ENCODE measurements at places on chromosomes 3 and 15. TPM values are rescaled to one million over a fixed set of nuclear protein-coding genes. Genes with fewer than 3 reads are reported as not detected.

The FOXB1 gene
- total RNA-seq, result 1.2 TPM

The AHSG gene
- total RNA-seq, result 0.16 TPM

The ST6GAL1 gene
- total RNA-seq, result 148 TPM

The C3orf85 gene
- total RNA-seq, result not detected

The ANO10 gene
- 4.2 TPM for total RNA-seq

The ARL14 gene
- not detected for total RNA-seq

The GOLGA6A gene
- total RNA-seq, result not detected

The CDAN1 gene
- 24.0 TPM for total RNA-seq

The TM4SF1 gene
- 0.13 TPM for total RNA-seq

The ABHD17C gene
- total RNA-seq, result 4.7 TPM

DNA sequence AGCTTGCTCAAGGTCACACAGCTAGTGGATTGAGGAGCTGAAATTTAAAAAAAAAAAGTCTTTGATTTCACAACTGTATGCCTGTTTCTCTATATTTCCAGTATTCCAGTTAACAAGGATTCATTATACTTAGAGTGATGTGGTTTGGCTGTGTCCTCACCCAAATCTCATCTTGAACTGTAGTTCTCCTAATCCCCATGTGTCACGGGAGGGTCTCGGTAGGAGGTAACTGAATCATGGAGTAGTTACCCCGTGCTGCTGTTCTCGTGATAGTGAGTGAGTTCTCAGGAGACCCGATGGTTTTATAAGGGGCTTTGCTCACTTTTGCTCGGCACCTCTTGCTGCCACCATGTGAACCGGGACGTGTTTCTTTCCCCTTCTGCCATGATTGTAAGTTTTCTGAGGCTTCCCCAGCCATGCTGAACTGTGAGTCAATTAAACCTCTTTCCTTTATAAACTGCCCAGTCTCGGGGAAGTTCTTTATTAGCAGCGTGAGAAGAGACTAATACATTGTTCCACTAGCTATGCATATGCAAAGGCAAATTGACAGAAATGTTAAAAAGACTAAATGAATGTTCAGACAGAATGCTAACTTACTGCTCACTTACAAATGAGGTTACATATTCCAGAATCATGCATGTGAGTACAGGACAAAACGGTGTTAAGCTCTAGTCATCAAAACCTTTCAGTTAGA, 1101.9 kb downstream of the ROBO1 start:
- DNase-seq, result no peak

DNA sequence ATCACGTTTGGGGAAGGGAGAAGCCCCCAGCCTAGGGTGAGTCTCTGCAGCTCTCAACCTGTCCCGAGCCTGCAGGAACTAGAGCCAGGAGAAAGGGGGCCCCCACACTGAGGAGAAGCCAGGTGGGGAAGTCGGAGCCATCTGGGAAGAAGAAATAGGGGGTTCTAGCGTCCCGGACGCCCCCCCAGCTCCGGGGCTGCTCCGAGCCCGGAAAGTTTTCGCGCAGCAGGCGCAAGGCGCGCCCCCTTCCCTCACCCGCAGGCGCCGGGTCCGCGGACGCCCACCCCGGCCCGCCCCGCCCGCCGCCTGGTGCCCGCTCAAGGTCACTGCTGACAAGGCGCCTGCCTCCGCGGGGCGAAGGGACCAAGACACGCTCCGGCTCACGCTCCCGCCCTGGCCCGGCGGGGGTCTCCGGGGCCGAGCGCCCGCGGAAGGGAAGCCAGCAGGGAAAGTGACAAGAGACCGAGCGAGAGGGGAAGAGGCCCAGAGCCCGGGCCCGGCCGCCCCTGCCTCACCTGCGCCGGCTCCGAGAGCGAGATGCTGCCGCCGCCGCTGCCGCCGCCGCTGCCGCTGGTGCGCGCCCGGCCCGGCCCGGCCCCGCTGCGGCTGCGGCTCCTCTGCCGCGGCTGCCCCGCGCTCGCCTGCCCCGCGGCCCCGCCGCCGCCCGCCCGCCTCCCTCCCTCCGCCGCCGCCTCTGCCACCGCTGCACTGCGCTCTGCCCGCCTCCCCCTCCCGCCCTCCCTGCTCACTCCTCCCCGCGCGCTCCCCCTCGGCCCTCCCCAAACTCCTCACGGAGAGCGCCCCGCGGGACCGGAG, 108.4 kb upstream of the SLC6A11 start:
- no peak for DNase-seq

DNA sequence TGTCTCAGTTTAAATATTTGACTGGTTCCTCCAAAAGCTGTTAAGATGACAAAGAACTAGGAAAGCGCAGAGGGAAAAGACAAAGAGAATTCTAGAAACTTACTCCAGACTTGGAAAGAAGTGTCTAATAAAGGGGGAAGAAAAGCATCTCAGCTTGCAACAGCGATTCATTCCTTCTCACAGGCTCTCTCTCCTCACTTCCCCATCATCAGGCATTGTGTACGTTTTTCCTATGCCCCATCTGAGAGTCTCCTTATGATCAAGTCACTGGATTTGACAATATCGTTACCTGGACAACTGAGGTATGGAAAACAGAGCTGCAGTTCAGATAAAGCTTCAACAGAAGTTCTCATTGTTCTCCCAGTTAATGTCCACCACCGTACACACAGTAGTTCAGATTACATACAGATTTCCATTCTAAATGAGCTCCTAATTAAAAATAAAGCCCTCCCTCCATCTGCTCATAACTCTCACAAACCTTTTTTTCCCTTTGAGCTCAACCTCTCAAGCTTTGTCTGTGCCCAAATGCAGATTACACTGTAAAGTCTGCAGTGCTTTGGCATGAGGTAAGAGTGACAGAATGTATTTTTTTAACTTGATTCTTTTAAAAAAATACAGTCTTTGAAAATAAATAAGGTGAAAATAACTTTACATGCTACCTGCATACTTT, 254.4 kb upstream of the THBS1 start:
- DNase-seq, result no peak

DNA sequence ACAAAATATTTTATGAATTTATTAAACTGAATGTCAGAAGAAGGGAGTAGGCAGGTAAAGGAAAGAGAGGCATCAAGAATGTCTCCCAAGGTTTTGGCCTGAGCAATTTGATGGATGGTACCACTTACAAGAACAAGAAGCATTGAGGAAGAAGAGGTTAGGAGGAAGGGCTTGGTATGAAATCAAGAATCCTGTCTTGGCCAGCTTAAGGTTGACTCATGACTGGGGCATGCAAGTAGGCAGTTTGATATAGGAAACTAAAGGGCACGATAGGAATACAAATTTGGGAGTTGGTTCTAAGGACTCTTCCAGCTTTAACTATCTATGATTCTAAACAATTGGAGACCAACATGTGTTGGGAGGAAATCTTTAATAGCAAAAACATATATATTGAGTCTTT, 79.1 kb downstream of the NTRK3 start:
- DNase-seq, result no peak

DNA sequence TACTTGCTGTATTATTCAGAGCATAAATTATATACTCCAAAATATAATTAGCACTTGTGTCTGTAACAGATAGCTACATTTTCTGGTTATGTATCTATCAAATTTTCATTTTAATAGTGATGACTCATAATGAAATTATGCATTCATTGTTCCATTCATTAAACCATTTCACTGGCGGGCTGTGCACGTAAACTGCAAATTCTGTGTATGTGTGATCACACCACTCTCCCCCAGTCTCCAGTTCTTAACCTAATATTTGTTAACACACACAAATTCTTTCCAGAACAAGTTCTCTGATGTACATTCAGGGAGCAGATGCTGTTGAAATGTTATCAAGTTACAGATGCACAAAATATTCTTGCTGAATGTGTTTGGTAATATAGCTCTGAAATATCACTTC, 3.8 kb upstream of the KCNMB2 start:
- DNase-seq, result no peak

DNA sequence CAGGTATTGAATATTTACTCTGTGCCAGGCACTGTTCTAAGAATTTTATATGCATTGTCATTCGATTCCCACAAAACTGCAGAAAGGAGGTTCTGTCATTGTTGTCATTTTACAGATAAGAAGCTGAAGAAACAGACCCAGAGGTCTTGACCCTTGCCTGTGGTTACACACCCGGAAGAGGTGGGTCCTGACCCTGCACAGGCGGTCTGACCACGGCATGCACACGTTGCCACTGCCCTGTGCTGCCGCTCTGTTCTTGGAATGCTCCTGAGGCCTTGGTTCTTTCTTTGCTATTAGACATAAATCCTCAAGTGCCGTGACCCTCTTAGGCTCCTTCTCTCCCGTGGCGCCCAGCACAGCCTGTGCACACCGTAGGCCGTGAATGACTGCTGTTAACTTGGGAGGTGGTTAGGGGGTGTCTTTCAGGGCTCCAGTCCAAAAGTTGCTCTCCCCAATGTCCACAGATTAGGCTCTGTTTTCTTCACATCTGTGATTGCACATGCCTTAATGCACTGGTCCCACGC, 74.1 kb upstream of the PLXNA1 start:
- DNase-seq, result no peak

GRCh38 chr3:42608581-42608980, 8.1 kb downstream of the NKTR start:
- no peak for DNase-seq

DNA sequence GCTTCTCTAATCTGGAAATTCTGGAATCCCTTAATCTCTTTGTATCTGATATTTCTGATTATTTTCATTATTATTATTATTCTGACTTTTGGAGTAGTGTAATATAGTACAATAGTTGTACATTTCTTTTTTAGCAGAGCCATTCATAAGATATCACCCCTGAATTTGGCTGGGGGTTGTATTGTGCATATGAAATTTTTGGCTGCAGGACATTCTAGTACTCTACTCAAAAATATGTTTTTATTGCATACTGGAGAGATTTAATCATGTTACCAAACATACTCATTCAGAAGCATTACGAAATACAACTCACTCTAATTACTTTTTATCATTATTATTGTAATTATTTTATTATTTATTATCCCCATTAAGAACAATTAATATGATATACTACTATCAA, 589.7 kb upstream of the KCNMB2 start:
- no peak for DNase-seq

DNA sequence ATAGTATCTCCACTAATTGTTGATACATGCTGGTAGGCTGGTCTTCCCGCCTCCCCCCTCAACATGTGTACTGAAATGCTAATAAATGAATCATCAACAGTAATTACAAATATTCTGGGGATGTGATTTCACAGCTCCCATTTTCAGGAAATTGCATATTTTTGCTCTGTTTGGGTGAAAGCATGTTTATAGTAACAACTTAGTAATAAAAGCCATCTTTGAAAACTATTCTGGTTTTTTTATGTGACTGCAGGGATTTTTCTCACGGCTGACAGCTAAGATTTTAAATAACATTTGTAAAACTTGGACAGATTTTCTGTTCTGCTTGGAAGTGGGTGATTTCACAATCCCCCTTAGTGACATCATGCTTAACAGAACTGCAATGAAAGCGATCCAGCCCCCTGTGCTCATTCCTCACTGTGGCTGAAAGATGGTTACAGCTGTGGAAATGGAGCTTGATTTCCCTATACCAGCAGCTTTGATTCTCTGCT, 25.6 kb upstream of the FAM174B start:
- no peak for DNase-seq

GRCh38 chr15:51366920-51367319, 25.5 kb downstream of the GLDN start:
- no peak for DNase-seq

DNA sequence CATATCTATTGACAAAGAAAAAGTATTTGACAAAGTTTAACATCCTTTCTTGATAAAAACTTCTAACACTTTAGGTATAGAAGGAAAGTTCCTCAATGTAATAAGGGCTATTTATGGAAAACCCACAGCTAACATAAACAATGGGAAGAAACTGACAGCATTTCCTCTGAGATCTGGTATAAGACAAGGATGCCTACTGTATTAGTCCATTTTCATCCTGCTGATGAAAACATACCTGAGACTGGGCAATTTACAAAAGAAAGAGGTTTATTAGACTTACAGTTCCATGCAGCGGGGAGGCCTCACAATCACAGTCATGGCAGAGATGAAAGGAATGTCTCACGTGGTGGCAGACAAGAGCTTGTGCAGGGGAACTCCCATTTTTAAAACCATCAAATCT, 17.8 kb upstream of the CLDN1 start:
- no peak for DNase-seq

DNA sequence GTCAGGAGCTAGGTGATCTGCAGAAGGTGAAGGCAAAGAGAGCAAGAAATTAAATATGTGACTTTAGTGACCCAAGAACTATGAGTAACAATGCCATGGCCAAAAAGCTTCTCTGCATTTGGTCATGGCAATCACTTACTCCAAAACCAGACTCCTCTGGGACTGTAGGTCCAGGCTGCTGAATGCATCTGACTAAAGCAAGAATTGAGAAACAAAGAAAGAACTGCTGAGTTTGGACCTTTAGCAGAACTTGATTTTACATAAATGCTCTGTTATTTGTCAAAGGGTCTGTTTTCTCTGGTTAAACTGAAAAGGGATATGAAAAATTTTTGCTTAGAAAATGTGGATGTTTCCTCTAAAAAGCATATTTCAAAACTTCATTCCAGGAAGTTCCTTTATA, 1102.2 kb downstream of the IGSF11 start:
- DNase-seq, result no peak

DNA sequence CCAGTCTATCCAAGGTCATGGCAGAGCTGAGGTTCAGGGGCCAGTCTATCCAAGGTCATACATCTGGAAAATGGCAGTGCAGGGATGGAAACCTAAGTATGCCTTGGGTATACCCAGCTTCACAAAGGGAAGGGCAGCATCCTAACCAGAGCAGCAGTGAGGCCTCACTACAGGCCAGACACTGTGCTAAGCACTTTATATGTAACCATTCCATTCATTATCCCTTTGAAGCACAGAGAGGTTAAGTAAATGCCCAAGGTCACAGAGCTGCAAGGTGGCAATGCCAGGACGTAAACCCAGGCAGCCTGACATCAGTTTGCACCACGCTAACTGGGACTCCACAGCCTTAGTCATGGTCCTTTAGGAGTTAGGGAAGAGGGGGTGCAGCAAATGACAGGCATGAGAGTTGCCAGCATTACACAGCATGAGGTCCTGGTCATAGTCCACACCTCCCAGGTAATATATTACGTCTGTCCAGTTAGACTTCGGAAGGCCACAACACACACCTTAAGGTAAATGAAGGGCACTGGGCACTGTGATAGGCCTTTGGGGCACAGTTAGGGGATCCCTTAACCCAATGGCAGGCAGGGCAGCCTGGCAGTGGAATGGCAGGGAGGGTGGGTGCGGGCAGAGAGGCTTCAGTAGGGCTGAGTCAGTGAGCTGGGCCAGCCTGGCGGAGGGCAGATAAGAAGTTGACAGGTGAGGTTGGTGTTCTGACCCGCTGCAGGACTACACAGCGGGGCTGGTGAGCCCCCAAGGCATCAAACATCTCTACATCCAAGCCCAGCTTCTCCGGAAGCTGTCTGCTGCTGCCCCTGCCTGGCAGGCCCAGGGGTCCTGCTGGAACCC, 21.1 kb upstream of the CORO2B start:
- DNase-seq, result no peak

- DNase-seq, result no peak
Measured at GRCh38 chr3:43998836-43999727, 242.6 kb upstream of the TOPAZ1 start.

GRCh38 chr3:72018343-72018984, 233.5 kb upstream of the PROK2 start:
- no peak for DNase-seq

Measured in activated T-helper 1 cell treated with anti-CD3 and anti-CD28 coated beads, Interleukin-12 subunit alpha, Interleukin-12 subunit beta, Interleukin-2, Interleukin-4 antibody, amounts not matched to agents 30 ng/mL and 10 ng/mL and 1 ng/mL, durations not matched to agents 14 hours and 24 hours and 36 hours (primary cell).